ENCODE measurements at places on chromosomes 1 and 21. TPM values are rescaled to one million over a fixed set of nuclear protein-coding genes. Genes with fewer than 3 reads are reported as not detected.

DNA sequence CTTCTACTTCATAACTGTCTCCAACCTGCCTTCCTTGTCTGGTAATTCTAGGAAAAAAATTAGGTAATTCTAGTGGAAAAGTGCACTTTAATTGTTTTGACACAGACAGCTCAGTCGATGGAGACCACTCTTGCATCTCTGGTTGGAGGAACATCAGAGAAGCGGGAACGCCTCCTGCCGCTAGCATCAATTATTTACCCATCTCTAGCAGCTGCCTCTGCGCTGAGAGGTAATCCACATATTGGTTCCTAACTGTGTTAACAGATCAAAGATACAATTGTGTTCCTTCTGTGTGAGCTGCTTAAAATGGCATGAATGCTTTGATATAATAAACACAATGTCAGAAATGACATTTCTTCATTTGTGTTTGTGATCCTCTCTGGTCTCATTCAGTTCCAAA lies 33.3 kb downstream of the C2CD2 start:
- DNase-seq = no peak

GRCh38 chr1:226432586-226433340 lies 24.9 kb upstream of the PARP1 start:
- DNase-seq = no peak

Gene CFAP74
- total RNA-seq = not detected

GRCh38 chr1:15685820-15686219 lies 1.7 kb downstream of the PLEKHM2 start:
- DNase-seq = no peak

Gene COL9A2
- 0.56 TPM for total RNA-seq

Gene OR2T35
- not detected for total RNA-seq

DNA sequence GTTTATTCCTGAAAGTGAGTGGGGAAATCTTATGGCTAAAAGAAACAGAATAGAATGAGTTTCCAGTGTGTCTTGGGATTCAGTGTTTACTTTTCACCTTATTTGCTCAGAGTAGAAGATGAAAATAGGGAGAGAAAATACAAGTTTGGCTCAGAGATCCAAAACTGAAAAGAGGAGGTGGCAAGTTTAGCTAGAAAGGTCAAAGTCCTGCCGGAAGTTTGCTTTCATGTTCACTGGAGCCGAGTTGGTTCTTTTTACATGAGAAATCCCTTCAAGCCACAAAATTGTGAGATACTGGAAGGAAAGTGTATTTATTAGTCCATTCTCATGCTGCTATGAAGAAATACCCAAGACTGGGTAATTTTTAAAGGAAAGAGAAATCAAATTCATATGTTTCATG lies 604.6 kb downstream of the MRPL39 start:
- no peak for DNase-seq

DNA sequence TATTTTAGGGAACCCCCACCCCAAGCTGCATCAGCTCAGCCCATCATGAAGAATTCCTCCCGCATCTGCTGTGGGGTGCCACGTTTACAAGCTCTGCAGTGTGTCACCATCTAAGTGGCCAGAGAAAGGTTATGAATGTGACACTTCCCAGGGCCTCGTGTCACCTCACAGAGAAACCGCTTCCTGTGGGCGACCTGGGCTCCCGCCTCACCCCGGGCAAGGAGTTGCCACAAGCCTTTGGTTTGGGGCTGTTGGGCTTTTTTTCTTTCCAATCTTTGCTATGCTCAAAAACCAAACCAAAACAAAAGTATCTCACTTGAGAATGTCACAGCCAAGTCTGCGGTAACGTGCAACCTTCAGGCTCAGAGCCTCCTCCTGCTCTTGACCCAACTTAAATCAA lies 82.1 kb upstream of the ARHGEF16 start:
- DNase-seq = no peak

Gene NIT1
- 22.8 TPM for total RNA-seq

DNA sequence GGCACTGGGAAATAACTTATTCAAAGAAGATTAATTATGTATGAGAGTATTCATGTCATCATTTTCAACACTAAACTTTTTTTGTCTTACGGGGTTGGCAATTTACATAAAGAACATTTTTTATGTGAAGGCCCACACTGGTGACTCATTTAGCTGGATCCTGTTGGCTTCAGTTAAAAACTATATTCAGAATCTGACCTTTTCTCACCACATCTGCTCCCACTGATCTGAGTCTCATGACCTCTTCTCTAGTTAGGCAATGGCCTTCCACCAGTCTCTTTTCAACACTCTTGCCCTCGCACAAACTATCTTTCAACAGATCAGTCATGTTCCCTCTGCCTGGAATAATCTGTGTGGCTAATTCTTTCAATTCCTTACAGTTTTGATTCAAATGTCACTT lies 53.4 kb downstream of the TMPRSS15 start:
- DNase-seq = no peak

DNA sequence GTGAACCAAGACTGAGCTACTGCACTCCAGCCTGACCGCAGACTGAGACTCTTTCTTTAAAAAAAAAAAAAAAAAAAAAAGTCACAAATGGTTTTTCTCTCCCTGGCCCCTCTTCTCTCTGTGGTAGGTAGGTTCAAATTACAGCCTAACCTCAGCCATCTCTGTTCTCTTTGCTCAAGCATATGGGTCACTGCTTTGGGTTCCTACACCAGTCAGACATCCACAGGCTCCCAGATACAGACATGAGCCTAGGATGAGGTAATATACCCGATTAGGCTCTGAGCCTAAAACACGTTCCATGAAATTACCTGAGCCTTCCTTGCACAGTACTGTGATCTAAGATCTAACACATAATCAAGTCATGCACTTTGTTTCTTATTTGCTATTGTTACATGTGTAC lies 90.5 kb upstream of the JAK1 start:
- no peak for DNase-seq

- peak; percentile 93 for DNase-seq
Observed at GRCh38 chr1:63713627-63714481, 60.0 kb upstream of the ROR1 start.

DNA sequence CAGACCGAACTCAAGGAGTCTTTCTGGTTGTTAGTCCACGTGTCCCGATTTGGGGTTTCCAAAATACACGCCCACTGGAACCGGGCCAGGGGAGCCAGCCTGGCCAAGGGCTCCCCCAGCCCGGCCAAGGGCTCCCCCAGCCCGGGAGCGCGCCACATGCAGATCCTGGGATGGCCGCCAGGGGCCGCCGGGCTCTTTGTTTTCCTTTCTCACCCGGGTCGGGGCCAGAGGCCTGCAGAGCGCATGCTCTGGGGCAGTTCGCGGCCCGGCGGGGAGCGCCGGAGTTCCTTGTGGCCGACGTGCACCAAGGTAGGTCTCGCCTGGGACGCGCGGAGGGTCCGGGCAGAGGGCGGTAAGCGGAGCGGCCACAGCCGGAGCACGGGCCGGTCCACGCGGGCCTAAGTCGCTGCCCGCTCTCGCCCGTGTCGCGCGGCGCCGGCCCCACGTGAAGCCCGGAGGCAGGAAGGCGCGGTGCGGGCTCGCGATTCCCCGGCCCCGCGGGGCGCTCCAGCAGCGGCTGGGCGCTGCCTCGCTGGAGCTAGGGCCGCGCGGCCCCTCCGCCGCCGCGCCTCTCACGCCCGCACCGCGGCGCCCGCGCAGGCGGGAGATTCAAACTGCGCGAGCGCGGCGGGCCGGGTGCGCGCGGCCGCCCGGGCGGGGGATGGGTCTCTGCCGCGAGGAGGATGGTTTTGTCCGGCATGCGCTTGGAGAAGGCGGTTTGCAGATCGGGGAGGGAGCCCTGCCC lies 12.3 kb downstream of the RCC1 start:
- peak; percentile 81 for DNase-seq

Gene CD84
- total RNA-seq = not detected

DNA sequence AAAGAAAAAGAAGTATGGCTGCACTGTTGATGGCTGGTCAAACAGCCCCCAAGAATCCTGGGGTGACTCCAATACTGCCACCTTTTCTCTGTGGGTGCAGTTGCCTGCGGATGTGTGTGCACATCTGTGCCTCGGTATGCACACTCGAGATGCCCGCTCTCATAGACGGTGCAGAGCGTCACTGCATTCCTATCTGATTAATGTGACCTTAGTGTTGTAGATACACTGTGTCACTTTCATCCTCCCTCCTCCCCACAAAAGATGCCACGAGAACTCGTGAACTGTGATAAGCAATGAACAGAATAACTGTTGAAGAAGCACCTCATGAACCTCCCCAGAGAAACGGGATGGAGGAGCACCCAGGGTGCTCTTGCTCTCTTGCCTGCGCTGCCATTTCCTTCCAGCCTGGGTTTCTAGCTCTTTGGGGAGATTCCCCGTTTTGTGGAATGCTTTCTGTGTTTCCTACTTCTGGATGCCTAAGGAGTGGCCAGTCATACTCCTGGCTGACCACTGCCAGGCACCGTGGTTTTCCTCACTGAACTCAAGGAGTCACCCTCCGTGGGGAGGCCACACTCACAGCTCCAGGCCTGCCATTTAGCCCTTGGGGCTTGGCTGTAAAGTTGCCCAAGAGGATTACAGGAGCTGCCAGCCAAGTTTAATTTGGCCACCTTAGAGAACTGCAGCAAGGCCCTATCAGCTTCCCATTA lies 32.0 kb downstream of the NTPCR start:
- DNase-seq = peak; percentile 58

DNA sequence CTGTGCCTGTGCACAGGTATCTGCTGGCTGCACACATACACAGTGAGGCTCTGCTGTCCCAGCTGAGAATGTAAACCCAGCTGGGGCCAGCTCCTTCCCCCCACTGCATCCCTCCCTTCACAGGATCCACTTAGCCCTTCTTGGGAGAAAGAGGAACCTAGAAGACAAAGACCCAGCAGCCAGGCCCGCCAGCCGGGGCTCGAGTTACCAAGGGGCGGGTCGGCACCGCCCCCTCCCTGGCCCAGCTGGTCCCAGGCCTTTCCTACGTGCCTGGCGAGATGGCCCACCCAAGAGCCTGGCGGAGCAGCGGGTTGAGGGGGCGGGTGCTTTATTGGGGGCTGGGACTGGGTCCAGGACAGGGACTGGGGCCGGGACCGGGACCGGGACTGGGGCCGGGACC lies 2.1 kb downstream of the SH3BGRL3 start:
- DNase-seq = peak; percentile 70

Gene FBLIM1
- 43.6 TPM for total RNA-seq

DNA sequence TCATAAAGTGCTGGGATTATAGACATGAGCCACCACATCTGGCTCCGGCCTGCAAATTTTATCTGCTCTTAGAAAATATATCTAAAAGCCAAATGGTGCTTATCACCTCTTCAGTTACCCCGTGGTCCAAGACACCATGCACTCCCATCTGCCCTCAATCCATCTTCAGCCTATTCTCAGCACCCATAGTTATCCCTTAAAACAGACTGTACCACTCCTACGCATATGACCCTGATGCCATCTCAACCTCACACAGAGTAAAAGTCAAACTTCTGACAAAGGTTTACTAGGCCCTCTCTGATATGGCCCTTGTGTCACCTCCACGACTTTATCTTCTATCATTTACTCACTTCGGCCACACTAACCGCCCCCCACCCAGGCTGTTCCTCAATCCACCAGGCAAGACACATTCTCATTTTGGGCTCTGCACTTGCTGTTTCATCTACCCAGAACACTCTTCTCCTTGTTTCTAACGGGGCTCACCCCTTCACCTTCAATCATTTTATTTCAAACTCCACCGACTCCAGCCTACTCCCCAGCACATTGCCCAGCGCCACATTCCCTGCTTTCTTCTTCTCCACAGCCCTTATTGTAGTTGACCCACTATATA lies 33.0 kb downstream of the USP48 start:
- DNase-seq = no peak

Gene KRTAP20-1
- not detected for total RNA-seq

Gene CFHR1
- total RNA-seq = not detected

Measured in IMR-90 (cell line).